Tracheal epithelial cell (primary cell): ENCODE measurements at places on chromosomes 1 and 21. TPM values are rescaled to one million over a fixed set of nuclear protein-coding genes. Genes with fewer than 3 reads are reported as not detected.

The RNU1-3 gene
- total RNA-seq: under 0.01 TPM in 2 replicates

The ARMH1 gene
- total RNA-seq: 1.1 TPM in 1 of 2 replicates, not detected in the other

The EFNA1 gene
- total RNA-seq: 44.8 and 111 TPM in 2 replicates

The ADORA1 gene
- total RNA-seq: under 0.01 and 0.72 TPM in 2 replicates

The USP1 gene
- total RNA-seq: 12.5 and 23.7 TPM in 2 replicates

The NAV1 gene
- total RNA-seq: 4.7 and 7.0 TPM in 2 replicates

The CRYBG2 gene
- 36.9 and 51.1 TPM in 2 replicates for total RNA-seq

The FAM3B gene
- 0.72 TPM in 1 of 2 replicates, not detected in the other for total RNA-seq

The CDK18 gene
- total RNA-seq: 6.0 and 19.5 TPM in 2 replicates

The CAMSAP2 gene
- total RNA-seq: 40.2 and 59.5 TPM in 2 replicates

The C1orf56 gene
- total RNA-seq: 0.72 and 1.5 TPM in 2 replicates

The NEK2 gene
- 0.43 and 4.8 TPM in 2 replicates for total RNA-seq

The OR10J1 gene
- total RNA-seq: under 0.01 TPM in 1 of 2 replicates, not detected in the other
